ENCODE measurements at places on chromosomes 12 and 14. TPM values are rescaled to one million over a fixed set of nuclear protein-coding genes. Genes with fewer than 3 reads are reported as not detected.

The SLC6A12 gene
- 19.2 TPM for polyA plus RNA-seq

The SPIC gene
- polyA plus RNA-seq, result not detected

The FOXA1 gene
- 1.9 TPM for polyA plus RNA-seq

The TRIM9 gene
- 2.9 TPM for polyA plus RNA-seq

DNA sequence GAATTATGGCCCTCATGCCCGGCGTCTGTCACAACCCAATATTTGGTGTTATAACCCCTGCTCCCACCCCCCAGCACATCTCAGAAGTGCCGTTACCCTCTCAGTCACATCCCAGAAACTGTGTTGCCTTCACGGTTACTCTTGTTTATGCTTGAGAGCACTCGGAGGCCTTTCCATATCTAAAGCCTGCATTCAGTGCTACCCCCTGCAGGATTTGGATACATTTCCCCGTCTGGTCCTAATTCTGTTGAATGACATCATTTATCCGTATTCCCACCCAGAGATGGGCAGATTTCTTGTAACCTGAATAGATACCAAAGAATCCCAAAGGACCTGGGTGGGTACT lies 19.1 kb upstream of the FOS start:
- DNase-seq, result no peak

GRCh38 chr12:82627799-82628198 lies 58.9 kb upstream of the TMTC2 start:
- DNase-seq, result no peak

- no peak for DNase-seq
These were observed 22.4 kb downstream of the CEP83 start for GRCh38 chr12:94437303-94437702.

GRCh38 chr12:56321027-56321426 lies 5.2 kb upstream of the CNPY2 start:
- no peak for DNase-seq

DNA sequence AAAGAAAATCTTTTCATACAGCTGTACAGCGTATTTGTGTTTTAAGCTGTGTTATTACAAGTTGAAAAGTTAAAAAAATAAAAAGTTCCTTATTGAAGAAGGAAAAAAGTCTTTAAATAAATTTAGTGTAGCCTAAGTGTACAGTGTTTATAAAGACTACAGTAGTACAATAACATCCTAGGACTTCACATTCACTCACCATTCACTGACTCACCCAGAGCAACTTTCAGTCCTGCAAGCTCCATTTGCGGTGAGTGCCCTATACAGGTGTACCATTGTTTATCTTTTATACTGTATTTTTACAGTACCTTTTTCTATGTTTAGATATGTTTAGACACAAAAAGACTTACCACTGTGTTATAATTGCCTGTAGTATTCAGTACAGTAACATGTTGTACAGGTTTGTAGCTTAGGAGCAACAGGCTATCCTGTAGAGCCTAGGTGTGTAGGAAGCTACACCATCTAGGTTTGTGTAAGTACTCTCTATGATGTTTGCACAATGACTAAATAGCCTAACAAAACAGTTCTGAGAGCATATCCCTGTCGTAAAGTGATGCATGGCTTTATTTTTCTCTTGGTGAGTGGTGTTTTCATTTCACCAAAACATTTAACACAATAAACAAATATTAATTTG lies 275.2 kb downstream of the DACT1 start:
- no peak for DNase-seq

Measured in left renal cortex interstitium (tissue), 4 donors.